ENCODE measurements at places on chromosomes 6 and 20. TPM values are rescaled to one million over a fixed set of nuclear protein-coding genes. Genes with fewer than 3 reads are reported as not detected.

- DNase-seq, result peak; percentile 68
Observed at GRCh38 chr6:26022132-26022472, 59.5 kb downstream of the TRIM38 start.

GRCh38 chr20:16485401-16485800 is 87.8 kb downstream of the KIF16B start:
- DNase-seq, result no peak

GRCh38 chr6:44002593-44003344 is 124.5 kb downstream of the MRPL14 start:
- DNase-seq, result peak; percentile 81

DNA sequence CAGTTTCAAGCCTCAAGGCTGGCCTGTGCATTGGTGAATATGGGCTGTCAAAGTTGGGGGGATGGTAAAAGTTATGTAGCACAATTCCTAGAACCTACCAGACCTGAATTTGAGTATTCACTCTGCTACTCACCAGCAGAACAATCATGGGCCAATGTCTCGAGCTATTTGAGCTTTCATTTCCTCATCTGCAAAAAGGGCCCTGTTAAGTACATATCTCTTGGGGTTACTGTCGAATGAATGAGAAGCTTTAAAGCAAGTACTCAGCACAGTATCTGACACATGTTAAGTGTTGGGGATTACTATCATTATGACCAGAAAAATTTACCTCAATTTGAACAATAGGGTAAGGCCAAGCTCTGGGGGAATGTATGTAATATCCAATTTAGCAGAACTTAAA is 13.5 kb upstream of the ENPP4 start:
- DNase-seq, result no peak

DNA sequence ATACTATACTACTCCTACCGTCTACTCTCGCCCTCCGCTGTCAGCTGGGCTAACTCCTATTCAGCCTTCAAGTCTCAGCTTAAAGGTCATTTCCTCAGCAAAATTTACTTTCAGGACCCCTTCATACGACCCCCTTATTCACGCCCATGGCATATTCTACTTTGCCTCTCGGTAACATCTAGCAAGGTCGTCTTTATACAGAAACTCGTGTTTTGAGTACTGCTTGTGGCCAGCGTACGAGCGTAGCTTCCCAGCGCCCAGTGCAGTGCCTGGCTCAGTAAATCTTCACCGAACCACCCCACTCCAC is 546 bp downstream of the CRNKL1 start:
- DNase-seq, result no peak

GRCh38 chr20:47003223-47003622 is 108.6 kb downstream of the EYA2 start:
- no peak for DNase-seq

- DNase-seq, result no peak
Observed at GRCh38 chr6:150940941-150941340, 75.4 kb downstream of the MTHFD1L start.

Gene STMND1
- total RNA-seq, result not detected

Gene NRSN2
- total RNA-seq, result 4.2 TPM

Gene SIRPD
- total RNA-seq, result not detected

Gene TFAP2C
- not detected for total RNA-seq

DNA sequence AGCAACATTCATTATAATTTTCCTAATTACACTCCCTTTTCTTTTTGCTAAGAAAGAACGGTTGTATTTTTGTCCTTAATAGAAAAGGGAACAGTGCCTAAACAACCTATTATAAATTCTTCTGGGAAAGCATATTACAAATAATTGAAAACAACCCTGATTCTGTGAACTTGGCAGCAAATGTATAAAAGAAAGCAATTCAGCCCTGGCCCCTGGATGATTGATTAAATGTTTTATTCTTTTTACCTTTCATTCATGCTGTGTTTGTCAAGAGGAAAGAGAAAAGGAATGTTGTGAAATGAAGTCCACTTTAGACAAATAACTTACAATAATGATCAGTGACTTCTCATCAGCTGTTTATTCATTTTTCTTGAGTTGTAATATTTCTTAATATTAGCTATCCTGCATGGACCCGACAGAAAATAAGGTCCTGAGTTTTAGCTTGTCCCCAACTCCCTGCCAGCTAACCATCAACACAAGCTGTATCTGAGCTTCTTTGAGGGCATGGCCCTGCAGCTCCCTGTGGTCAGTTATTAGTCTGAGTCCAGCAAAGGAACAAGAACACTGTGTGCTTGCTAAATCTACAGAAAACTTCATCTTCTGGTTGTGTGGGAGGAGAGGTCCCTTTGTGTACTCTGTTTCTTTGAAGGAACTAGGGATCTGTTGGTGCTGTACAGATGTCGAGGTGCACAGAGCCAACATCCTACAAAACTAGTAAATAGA is 248.2 kb downstream of the LAMA2 start:
- no peak for DNase-seq

Gene KCNQ5
- 12.0 TPM for total RNA-seq

DNA sequence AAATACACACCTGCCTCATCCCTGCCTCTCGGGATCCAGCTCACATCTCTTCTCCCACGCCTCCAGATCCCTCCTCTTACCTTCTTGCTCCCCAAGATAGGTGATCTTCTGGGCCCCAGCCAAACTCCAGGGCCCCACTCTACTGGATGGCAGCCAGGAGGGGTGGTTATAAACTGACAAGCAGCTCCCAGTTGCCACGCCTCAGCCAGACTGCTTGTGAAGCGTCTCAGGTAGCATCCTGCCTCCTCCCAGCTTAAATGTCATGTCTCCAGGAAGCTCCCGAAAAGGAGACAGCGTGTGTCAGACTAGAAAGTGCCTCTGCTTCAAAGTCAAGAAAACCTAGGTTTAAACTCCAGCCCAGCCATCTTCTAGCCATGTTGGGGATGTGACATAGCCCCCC is 114.1 kb downstream of the LRFN2 start:
- DNase-seq, result no peak

DNA sequence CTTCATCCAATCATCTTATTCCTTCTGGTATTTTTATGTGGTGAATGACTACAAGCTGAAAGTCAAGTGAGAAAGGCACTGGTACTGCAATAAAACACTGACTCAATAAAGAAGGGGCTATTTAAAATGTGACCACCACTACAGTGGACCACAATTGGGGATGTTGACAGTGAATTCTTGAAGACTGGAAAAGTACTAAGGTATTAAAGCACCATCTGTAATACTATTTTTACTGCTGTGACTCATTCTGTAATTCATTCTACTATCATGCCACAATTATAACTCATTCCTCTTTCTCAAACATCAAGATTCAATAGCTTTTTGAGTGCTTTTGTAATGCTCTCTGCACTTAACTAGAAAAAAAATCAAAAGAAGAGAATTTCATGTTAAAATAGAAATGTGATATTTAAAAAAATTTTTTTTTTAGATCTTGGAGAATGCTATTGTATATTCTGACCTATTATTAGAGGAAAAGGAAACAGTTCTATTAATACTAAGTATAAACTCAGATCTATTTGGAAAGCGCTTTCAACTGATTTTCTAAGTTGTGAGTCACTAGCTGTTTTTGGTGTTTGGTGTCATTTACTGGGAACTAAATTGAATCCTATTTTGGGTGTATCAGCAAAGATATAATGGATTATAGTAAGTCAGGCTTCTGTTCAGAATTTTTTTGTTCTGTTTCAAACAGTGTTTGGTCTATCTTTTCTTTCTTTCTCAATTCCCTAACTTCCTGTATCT is 104.7 kb upstream of the TMEM170B start:
- no peak for DNase-seq

DNA sequence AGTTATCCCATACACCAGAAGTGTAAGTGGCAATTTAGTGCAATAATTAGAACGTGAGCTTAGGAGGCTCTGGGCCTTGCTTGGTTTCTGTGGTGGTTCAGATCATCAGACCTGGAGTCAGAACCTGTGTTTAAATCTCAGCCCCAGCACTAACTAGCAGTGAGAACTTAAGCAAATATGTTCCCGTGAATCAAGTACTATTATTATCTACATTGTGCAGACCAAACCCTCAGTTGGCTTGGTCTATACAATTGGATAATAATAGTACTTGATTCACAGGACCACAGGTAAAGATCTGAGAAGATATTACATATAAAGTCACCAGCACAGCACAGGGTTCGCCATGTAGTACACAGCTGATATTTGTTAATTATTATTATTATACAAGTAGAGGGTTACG is 93.1 kb downstream of the SIM1 start:
- DNase-seq, result no peak

Gene NKX2-4
- not detected for total RNA-seq

Gene EYS
- not detected for total RNA-seq

GRCh38 chr6:169862043-169862891 is 110.8 kb downstream of the ERMARD start:
- DNase-seq, result no peak

DNA sequence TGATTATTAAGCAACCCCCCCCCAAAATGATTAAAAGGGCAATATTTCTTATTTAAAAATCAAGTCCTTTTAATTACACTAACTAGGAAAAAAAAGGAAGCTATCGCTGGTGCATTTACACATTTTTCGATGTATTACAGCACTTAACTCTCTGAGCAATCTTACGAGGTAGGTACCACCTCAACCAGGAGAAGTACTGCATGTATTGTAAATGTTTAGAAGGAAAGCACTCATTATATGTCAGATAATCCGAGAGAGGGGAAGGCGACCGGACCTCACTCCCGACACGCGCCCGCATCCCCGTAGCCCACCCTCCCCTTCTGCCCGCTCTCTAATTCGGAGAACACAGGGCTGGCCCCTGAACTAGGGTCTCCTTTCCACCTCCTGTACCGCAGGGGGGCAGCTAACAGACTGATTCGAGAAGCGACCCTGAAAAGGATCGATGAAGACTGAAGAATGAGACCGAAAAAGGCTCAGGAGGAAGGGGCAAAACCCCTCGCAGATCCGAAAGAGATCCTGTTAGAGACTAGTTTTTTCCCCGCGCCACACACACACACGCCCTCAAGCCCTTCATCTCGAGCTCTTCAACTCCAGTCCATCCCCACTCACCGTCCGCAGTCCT is 337 bp downstream of the ESF1 start:
- no peak for DNase-seq

DNA sequence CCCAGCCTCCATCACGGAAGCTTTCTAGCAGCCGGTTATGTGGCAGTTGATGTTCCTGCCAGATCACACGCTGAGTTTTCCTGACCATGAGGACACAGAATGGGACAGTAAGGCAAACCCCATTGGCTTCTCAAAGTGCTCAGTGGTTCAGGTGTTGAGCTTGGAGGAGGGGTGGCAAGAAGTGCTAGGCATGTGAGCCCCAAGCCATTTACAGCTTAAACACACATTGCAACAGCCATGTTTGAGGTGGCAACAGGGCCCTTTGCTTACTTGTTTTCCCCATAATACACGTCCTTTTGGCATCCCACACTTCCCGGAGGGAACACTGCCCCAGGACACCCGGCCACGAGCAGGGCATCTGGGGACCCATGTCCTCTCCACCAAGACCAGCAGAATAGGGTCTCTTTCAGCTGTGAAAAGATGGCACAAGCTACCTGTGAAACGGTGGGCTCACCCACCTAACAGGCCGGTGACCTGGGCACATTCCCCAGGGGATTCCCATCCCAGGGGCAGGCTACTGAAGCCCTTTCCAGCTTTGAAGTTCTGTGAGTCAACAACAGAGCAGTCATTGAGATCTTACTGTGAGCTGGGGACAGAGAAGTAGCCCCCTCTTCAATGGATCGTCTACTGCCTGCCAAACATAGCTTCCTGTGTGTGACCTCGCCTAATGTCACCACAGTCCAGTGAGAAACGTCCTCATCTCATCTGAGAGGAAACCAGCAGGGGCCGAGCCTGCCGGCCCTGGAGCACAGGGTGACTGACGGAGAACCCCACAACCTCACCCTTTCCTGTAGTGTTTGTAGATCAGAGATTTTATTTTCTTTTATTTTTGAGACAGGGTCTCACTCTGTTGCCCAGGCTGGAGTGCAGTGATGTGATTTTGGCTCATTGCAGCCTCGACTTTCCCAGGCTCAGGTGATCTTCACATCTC is 4.0 kb upstream of the TLDC2 start:
- no peak for DNase-seq

Gene PHF1
- total RNA-seq, result 31.0 TPM

DNA sequence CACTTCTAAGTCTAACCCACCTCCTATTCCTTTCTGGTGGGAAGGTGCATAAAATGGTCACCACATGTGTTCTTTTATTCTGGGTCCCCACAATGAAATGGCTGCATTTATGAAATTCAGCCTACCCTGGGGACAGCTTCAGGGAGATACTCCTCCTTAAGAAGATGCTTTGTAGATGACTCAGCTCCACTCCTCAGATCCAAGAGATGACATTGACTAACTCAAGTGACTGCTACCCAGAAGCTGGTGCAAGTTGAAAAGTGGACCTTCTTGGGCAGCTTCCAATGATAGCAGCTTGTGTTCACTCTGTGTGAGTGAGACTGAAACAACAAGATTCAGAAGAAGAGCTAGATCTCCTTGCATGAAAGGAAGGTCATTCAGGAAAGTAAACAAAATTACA is 113.4 kb downstream of the SCP2D1 start:
- no peak for DNase-seq

GRCh38 chr6:132259070-132259469 is 142.2 kb downstream of the MOXD1 start:
- DNase-seq, result no peak

Gene TMEM217
- 0.95 TPM for total RNA-seq

Gene LPA
- total RNA-seq, result not detected

- DNase-seq, result no peak
Observed at GRCh38 chr6:128599036-128599435, 78.6 kb upstream of the PTPRK start.

- DNase-seq, result no peak
Observed at GRCh38 chr20:35279040-35279439, 1.1 kb upstream of the MMP24OS start.

DNA sequence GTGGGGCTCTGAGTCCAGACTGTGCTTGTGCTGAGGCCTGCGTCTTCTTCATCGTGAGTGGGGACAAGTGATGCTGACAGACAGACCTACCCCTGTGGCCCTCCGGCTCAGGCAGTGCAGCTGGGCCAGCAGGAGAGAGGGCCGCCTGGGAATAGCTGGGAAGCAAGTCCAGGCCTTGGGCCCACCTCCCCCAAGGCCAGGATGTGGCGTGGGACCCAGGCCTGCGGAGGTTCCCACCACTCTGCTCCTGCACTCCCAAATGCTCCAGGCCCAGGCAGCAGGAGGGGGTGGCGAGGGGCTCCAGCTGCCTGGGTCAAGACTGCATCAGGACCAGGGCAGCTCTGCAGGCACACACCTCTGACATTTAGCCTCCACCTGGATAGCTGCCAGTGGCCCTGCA is 38.3 kb downstream of the DAAM2 start:
- DNase-seq, result no peak

- DNase-seq, result no peak
Observed at GRCh38 chr6:113888956-113889630, 31.9 kb downstream of the MARCKS start.

GRCh38 chr6:47810885-47811284 is 29.1 kb downstream of the OPN5 start:
- DNase-seq, result no peak

- DNase-seq, result peak; percentile 38
Observed at GRCh38 chr20:20711413-20711812, 1.0 kb downstream of the RALGAPA2 start.

- peak; percentile 73 for DNase-seq
Observed at GRCh38 chr6:32854376-32855178, 585 bp downstream of the PSMB9 start.

Gene PFDN6
- total RNA-seq, result 81.3 TPM

Gene FAM83B
- not detected for total RNA-seq

Gene ASXL1
- total RNA-seq, result 162 TPM

Gene MTFR2
- total RNA-seq, result 19.2 TPM

GRCh38 chr20:19991854-19992253 is 25.3 kb upstream of the NAA20 start:
- no peak for DNase-seq

GRCh38 chr20:36066777-36067176 is 87.8 kb upstream of the EPB41L1 start:
- DNase-seq, result no peak

GRCh38 chr6:26322645-26323482 is 42.1 kb upstream of the BTN3A2 start:
- DNase-seq, result peak; percentile 74
